ENCODE measurements at places on chromosomes 4 and X.

DNA sequence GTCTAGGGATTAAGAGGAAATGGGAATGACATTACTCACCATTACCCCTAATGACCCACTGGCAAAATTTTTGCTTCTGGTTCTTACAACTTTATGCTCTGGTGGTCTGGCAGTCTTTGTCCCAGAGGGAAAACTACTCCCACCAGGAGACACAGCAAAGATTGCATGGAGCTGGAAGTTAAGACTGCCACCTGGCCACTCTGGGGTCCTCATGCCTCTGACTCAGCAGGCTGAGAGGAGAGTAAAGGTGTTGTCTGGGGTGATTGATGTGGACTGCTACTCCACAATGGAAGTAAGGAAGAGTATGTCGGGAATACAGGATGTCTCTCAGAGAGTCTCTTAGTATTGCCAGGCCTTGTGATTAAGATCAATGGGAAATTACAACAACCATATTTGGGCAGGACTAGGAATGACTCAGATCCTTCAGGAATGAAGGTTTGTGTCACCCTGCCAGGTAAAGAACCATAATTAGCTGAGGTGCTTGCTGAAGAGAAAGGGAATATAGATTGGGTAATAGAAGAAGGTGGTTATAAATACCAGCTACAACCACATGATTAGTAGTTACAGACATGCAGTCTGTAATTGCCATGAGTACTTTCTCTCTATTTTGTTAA, 215.5 kb downstream of the GPAT3 start:
- peaks cover 9% of the 10 kb centered on the region for H3K4me1 ChIP-seq
- H3K27ac ChIP-seq = no peak overlapping the region
- H3K27me3 ChIP-seq = no peaks in the 10 kb centered on the region

DNA sequence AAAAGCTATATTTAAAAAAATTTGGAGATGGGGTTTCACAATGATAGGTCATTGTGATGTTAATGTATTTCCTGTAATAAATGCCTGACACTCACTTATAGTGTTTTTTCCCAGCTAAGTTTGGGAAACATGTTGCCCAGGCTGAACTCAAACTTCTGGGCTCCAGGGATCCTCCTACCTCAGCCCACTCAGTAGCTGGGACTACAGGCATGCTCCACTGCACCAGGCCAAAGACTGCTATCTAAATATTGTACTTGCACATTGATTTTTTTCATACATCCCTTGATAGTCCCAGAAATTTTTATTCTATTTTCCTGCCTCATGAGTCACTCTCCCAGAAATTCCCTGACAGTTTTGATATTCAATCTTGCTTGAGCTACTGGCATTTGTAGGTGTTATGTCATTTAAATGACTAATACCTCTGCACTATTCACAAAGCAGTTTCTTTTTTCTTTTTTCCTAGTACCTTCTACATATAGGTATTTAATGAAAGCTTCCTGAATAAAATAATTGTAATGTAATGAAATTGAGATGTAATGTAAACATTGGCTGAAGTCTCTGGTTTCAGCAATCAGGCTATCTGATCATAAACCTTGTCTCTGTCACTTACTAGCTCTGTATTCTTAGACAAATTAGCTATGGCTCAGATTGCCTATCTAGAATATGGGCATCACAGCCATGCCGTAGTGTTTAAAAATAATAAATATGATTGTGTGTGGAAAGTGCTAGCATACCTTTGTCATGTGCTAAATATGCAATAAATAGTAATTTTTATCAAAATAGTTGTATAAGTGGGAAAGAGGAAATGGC, 1973.0 kb upstream of the AGA start:
- H3K4me1 ChIP-seq = no peaks in the 10 kb centered on the region
- no peak overlapping the region for H3K4me3 ChIP-seq
- no peak for DNase-seq

- H3K36me3 ChIP-seq = no peaks in the 10 kb centered on the region
- DNase-seq = no peak
- H3K4me3 ChIP-seq = no peak overlapping the region
- H3K4me1 ChIP-seq = peaks cover 6% of the 10 kb centered on the region
Measured at GRCh38 chr4:140641105-140641555, 72.4 kb upstream of the UCP1 start.

GRCh38 chr4:3532751-3533422, 665 bp upstream of the LRPAP1 start:
- peak overlapping the region; percentile 31 for H3K4me3 ChIP-seq
- H3K4me1 ChIP-seq = peaks cover 4% of the 10 kb centered on the region
- no peaks in the 10 kb centered on the region for H3K27me3 ChIP-seq
- peaks cover 7% of the 10 kb centered on the region for H3K36me3 ChIP-seq

DNA sequence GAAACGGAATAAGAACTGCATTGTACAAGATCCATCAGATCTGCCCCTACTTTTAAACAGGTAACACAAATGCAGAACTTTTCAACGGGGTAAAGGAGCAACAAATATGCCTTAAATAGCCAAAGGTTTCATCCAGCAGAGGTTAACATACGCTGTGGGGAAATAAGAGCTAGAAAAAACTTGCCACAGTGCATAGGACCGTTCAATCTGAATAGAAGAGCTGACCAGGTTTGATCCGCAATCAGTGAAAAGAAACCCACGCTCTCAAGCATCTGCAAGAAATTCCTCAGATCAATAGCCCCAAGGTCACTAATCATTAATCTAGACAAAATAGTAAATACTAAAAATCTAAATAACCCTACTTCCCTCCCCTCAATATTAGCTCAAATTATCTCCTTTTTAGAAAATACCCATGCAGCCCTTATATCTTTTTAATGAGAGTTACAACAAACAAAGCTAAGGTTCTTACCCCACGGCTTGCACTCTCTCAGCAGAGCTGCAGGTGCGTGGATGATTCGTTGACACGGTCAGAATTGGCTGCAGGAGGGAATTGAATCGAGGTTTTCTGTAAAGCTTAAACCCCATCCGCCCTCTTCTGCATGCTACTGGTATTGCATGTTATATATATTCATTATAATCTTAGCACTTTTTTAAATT, at the start of gene TLR10:
Gene TLR10 (minus strand): TSS at position 539 of the 657 bp plus-strand sequence. CDS start 7,400 bp downstream, outside the sequence.
- no peaks in the 10 kb centered on the region for H3K27me3 ChIP-seq
- DNase-seq = peak; percentile 34
- no peak within 1 kb of the TSS for H3K4me3 ChIP-seq
- no peak within 1 kb of the TSS for H3K27ac ChIP-seq

DNA sequence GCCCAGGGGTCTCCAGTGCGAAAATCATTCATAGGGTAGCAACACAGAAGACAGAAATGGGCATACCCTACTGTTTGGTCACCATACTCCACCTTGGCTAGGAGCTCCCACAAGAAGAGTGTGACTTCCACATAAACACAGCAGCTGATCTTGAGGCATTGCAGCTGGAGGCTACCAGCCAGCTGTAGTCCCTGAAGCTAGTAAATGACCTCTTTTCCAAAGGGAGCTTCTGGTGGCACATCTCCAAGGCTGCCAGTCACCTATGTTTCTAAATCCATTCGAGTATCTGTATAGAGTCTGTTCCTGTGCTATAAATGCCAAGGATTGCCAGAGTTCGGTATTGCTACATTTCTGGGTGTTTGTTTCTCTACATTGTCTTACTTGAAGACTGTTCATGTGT, 21.3 kb upstream of the PNPLA4 start:
- H3K27ac ChIP-seq = no peak overlapping the region
- H3K36me3 ChIP-seq = no peaks in the 10 kb centered on the region
- H3K27me3 ChIP-seq = no peaks in the 10 kb centered on the region
- DNase-seq = no peak
- no peak overlapping the region for H3K4me3 ChIP-seq

- no peaks in the 10 kb centered on the region for H3K36me3 ChIP-seq
- no peak for DNase-seq
- no peak overlapping the region for H3K27ac ChIP-seq
- no peaks in the 10 kb centered on the region for H3K27me3 ChIP-seq
- no peaks in the 10 kb centered on the region for H3K4me1 ChIP-seq
Measured at GRCh38 chr4:46445710-46446314, 55.9 kb upstream of the GABRA2 start.

DNA sequence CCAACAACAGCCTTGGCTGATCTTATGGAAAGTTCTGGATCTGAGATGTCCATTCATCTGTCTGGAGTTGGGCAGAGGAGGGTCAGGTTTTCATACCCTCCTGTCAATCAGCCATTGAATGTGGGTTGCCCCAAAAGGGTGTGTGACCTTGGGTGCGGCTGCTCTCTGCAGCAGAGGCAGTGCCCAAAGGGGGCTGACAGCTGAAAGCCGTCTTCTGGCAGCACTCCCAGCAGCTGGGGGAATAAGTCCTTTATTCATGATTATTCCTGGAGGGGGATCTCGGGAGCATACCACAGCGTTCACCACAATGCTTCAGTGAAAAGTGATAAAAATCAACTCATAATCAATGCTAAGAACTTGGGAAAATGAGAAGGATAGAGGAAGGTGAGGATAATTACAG, 54.7 kb downstream of the OTC start:
- H3K27me3 ChIP-seq = 0 out of 2 replicates have a peak, but pooled peaks cover 18% of the 10 kb centered on the region
- no peak overlapping the region for H3K27ac ChIP-seq
- no peaks in the 10 kb centered on the region for H3K36me3 ChIP-seq
- no peak for DNase-seq
- no peak overlapping the region for H3K4me3 ChIP-seq

GRCh38 chr4:103719830-103720207, at the start of gene TACR3:
TSS of gene TACR3 (minus strand) at chr4:103719985. CDS start at chr4:103719675, 310 bp downstream.
- no peak within 1 kb of the TSS for H3K4me3 ChIP-seq
- H3K36me3 ChIP-seq = no peaks in the 10 kb centered on the region
- H3K27ac ChIP-seq = no peak within 1 kb of the TSS
- H3K4me1 ChIP-seq = no peaks in the 10 kb centered on the region
- no peaks in the 10 kb centered on the region for H3K27me3 ChIP-seq
- no peak for DNase-seq

- H3K4me3 ChIP-seq = no peak overlapping the region
- no peaks in the 10 kb centered on the region for H3K4me1 ChIP-seq
- no peak for DNase-seq
- no peaks in the 10 kb centered on the region for H3K27me3 ChIP-seq
Measured at GRCh38 chr4:152843481-152844090, 63.8 kb downstream of the ARFIP1 start.

DNA sequence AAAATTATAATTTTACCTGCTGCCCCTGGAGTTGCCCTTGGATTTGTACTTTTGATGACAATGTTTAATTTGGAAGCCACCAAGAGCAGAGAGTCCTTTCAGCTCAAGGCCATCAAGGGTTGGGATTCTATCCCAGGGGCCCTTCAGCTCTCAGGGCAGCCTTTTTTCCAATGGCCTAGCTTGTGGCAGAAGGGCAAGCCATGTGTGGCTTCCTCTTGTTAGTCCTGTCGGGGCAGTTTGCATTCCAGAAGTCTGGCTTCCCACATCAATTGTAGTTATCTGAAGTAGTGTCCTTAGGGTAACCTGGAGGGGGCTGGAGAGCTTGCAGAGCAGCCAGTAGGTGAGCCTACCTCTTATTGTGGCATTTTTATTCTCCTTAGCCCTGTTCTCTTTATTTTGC, 569.4 kb downstream of the TRAM1L1 start:
- no peaks in the 10 kb centered on the region for H3K36me3 ChIP-seq
- no peaks in the 10 kb centered on the region for H3K4me1 ChIP-seq
- no peak for DNase-seq
- H3K27ac ChIP-seq = no peak overlapping the region

GRCh38 chrX:53438174-53438831, 4.1 kb upstream of the HSD17B10 start:
- no peak overlapping the region for H3K27ac ChIP-seq
- peaks cover 29% of the 10 kb centered on the region for H3K4me1 ChIP-seq
- H3K27me3 ChIP-seq = no peaks in the 10 kb centered on the region
- no peak for DNase-seq
- no peaks in the 10 kb centered on the region for H3K36me3 ChIP-seq

GRCh38 chr4:81635739-81636138, 164.0 kb upstream of the RASGEF1B start:
- DNase-seq = peak; percentile 3
- H3K4me1 ChIP-seq = peaks cover 6% of the 10 kb centered on the region
- H3K36me3 ChIP-seq = no peaks in the 10 kb centered on the region
- no peaks in the 10 kb centered on the region for H3K27me3 ChIP-seq
- H3K4me3 ChIP-seq = no peak overlapping the region

GRCh38 chr4:76867880-76868655, 29.9 kb downstream of the SOWAHB start:
- no peaks in the 10 kb centered on the region for H3K36me3 ChIP-seq
- H3K4me3 ChIP-seq = no peak overlapping the region
- DNase-seq = no peak
- H3K4me1 ChIP-seq = peaks cover 13% of the 10 kb centered on the region
- H3K27me3 ChIP-seq = no peaks in the 10 kb centered on the region
